ENCODE measurements at places on chromosomes 11 and 22.

DNA sequence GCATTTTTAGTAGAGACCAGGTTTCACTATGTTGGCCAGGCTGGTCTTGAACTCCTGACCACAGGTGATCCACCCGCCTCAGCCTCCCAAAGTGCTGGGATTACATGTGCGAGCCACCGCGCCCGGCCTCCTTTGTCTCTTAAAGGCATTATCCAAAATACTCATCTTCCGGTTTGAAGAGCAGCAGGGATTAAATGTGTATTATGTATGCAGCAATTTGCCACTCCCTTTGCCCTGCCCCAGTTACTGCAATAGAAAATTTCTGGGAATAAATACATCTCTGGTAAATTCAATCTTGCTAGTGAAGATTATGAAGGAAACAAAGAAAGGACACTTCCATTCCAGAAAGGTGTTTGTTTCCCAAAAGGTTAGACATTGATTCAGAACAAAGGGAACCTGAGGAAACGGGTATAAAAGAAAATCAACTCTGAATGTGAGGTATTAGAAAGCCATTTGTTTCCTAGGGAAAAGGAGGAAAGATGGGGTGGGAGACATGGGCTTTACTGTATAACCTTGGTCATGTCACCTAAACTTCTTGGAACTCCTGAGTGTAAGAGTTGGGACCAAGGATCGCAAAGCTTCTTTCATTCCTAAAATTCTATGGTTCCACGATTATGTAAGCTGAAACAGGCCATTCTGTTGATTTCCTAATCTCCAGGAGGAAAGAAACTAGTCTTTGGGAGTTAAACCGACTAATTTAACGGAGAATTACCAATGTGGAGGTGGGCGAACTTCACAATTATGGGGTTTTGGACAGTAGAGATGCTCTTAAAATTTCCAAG, 959 bp upstream of the HIPK3 start:
- peak; percentile 8 for DNase-seq

DNA sequence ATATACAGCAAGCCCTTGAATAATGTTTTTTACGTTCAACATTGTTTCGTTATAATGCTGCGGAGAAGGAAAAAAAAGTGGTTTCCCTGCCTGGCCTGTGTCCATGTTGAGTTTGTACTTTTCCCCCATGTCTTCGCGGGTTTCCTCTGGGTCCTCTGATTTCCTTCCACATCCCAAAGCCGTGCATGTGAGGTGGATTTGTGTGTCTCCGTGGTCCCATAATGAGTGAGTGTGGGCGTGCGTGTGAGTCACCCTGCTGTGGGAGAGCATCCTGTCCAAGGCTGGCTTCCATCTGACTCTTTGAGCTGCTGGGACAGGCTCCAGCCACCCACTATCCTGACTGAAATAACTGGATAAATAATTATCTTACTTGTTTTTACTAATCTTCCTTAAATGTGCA, 29.6 kb upstream of the SNX19 start:
- DNase-seq, result no peak

- DNase-seq, result no peak
Observed at GRCh38 chr11:94330789-94331188, 26.4 kb downstream of the IZUMO1R start.

DNA sequence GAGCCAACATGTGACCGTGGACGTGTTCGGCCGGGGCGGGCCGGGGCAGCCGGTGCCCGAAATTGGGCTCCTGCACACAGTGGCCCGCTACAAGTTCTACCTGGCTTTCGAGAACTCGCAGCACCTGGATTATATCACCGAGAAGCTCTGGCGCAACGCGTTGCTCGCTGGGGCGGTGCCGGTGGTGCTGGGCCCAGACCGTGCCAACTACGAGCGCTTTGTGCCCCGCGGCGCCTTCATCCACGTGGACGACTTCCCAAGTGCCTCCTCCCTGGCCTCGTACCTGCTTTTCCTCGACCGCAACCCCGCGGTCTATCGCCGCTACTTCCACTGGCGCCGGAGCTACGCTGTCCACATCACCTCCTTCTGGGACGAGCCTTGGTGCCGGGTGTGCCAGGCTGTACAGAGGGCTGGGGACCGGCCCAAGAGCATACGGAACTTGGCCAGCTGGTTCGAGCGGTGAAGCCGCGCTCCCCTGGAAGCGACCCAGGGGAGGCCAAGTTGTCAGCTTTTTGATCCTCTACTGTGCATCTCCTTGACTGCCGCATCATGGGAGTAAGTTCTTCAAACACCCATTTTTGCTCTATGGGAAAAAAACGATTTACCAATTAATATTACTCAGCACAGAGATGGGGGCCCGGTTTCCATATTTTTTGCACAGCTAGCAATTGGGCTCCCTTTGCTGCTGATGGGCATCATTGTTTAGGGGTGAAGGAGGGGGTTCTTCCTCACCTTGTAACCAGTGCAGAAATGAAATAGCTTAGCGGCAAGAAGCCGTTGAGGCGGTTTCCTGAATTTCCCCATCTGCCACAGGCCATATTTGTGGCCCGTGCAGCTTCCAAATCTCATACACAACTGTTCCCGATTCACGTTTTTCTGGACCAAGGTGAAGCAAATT, 1.8 kb downstream of the FUT4 start:
- DNase-seq, result no peak

GRCh38 chr11:10496296-10496936, 41.4 kb downstream of the AMPD3 start:
- no peak for DNase-seq

DNA sequence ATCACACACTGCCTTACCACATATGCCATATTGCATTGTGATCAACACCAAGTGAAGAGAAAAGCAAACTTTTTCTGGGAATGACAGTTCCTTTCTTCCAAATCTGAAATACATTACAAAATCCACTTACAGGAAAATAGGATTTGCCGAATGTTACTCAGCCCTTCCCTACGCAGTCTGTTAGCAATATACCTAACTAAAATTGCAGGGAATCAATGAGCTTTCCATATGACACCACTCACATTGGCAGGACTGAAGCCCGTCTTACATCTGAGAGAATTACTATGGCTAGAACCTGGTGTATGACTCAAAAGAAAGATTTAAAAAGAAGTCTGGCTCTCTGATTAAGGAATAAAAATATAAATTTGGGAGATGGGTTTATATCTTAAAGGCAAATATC, 136.0 kb downstream of the LRRC4C start:
- no peak for DNase-seq

GRCh38 chr11:72719144-72719543, 33.1 kb downstream of the ARAP1 start:
- DNase-seq, result no peak

GRCh38 chr22:27299181-27300085, 502.1 kb downstream of the MN1 start:
- peak; percentile 68 for DNase-seq

- no peak for DNase-seq
Observed at GRCh38 chr11:65078151-65078550, 5.7 kb downstream of the CDCA5 start.

DNA sequence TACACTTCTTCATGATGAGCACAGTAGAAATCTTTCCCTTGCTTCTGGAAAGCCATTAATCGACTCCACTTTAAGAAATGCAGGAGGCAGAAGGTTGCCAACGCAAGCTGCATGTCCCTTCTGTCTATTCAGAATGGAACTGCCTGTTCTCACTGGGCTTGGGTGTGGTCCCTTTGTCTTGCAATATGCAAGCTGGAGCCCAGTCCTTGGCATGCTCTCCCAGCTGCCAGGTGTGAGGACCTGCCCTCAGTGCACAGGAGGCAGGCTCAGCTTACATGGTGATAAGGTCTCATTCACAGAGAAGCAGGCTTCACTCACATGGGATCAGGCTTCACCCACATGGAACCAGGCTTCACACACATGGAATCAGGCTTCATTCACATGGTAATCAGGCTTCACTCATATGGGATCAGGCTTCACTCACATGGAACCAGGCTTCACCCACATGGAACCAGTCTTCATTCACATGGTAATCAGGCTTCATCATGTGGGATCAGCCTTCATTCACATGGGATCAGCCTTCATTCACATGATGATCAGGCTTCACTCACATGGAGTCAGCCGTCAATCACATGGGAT, 59.2 kb upstream of the USP47 start:
- no peak for DNase-seq

DNA sequence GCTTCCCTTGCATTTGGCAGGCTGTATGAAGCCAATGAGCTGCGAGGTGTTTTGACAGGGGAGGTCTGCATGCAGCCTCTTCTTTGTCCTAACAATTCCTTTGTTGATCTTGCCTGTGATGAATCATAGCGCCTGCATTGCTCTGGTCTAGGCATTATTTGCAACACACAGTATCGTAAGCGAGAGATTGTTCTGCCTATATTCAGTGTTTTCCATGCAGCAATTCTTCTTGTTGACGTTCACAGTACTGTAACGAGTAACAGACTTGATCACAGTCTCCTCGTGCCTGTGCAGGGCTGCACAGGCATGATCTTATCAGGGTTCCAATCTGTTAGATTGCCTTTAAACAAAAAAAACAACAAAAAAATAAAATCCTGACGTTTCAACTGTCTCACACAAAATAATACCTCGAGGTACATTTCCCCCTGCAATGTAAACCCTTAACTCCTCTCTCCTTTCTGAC, 13.9 kb upstream of the ADSL start:
- DNase-seq, result no peak

DNA sequence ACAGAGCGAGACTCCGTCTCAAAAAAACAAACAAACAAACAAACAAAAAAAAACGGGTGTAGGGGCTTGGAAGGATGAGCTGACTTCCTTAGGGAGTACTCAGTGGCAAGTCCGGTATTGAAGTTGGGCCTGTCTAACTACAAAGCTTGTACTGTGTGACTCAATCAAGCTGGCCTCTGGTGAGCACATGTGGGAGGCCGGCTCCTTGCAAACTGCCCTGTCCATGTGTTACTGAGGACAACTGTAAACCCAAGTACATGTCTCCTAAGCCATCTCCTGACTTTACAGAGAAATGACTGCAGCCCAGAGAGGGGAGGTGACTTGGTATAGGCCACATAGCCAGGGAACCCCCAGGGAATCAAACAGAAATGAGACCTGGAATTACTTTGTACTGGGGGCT, 11.6 kb downstream of the RIBC2 start:
- DNase-seq, result no peak

- no peak for DNase-seq
Observed at GRCh38 chr11:4191031-4191571, 96.5 kb downstream of the RRM1 start.

GRCh38 chr22:41308544-41308947, 7.2 kb downstream of the ZC3H7B start:
- DNase-seq, result no peak

DNA sequence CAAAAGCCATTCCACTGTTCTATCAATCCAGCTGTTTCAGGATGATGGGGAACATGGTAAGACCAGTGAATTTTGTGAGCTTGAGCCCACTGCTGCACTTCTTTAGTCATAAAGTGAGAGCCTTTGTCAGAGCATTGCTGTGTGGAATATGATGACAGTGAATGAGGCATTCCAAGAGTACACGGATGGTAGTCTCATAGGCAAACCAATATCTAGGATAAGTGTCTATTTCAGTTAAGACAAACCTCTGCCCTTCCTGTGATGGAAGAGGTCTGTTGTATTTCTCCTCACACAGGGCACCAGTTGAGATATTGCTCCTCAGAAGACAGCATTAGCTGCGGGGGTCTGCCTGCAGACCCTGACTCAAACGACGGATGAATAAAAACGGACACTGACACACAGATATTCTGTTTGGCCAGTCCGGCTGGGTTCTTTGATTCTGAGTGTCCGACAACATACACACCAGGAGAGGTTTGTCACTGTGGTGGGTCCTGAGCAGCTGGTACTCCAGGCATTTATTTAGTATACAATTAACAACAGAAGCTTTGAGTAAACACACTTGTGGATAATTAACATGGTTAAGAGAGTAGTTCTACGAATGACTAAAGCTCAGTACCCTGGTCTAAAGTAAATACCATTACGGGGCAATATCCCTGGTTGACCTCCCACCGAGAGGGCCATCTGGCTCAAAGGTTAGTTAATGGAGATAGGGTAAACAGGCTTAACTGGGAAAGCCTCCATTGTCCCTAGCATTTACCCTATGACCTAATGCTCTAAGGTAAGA, 121.7 kb downstream of the ZNF280B start:
- DNase-seq, result no peak

GRCh38 chr11:34929794-34930763, 13.7 kb downstream of the PDHX start:
- DNase-seq, result no peak

DNA sequence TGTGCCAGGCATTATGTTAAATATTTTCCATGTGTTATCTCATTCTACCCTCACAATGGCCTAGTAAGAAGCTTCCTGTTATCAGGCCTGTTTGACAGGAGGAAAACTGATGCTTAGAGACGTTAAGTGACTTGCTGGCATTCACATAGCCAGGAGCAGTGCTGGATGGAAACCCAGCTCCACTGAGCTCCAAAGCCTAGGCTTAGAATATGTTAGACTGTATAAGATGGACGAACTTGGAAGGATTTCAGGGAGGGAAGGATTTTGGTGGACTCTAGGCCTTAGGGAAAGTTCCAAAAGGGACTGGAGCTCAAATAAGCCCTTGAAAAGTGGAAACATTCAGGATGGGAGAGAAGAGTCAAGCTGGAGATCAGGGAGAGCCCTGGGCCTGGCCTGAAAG, 2.1 kb downstream of the CD44 start:
- DNase-seq, result no peak

DNA sequence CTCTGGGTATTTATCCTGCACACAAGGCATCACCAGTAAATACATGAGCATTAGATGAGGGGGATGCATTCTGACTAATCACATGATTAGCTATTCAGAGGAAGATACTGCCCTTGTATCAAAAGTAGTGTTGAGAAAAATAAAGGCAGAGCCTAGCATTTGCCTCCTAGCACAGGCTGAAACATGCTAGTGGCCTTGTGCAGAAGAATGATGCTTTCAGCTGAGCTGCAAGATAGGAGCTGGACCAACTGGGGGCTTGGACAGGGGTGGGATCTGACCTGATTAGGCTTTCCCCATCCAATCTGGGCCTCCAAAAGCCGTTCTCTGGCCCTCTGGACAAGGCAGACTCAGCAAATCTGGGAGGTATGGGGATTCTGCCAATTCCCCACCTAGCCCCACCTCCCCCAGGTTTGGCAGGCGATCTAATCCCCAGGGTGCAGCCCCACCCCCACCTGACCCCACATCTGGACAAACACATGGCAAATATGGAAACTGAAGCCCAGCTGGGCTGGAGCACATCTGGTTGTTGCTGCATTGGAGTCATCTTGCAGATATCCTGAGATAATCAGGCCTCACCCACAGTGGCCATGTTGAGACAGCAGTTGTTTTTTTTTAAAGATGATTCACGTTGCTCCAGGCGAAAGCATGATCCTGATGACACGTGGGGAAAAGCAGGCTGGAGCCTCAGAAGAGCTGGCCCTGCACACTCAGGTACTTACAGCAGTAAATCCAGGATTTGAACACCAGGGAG, 4.4 kb upstream of the MISFA start:
- no peak for DNase-seq

DNA sequence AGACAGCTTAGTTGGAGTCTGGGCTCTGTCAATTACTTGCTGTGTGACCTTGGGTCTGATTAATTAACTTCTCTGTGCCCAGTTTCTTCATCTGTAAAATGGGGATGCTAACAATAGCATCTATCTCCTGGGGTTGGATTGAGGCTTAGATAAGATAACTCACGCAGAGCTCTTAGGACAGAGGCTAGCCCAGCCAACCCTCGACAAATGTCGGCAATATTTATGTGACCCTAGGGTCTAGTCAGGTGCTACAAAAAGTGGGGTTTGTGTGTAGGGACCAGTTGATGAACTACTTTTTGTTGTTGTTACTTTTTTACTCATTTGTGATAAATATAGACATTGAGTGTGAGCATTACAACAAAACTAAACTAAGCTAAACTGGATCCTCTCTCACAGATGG, 22.4 kb downstream of the SYT13 start:
- DNase-seq, result no peak

GRCh38 chr11:85762226-85762625, 48.7 kb downstream of the SYTL2 start:
- DNase-seq, result no peak
